Heart left ventricle (tissue), 16 donors: ENCODE measurements at places on chromosomes 11 and 22. TPM values are rescaled to one million over a fixed set of nuclear protein-coding genes. Genes with fewer than 3 reads are reported as not detected.

DNA sequence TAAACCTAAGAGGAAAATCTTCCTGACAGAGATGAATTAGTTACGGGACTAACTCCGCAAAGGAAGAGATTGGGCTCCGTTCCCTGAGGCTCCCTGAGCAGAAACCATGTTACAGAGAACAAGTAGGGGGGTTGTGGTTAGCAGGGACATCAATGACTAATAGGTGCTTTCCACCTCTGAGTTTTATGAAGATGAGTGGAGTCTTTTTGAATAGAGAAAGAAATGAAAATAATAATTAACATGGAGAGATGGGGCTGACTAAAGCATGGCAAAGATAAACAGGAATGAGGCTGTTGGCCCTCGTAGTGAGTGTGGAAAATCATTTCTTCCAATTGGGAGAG, 47.5 kb upstream of the PICALM start:
- no peak for DNase-seq
- H3K27me3 ChIP-seq, result no peaks in the 10 kb centered on the region
- H3K27ac ChIP-seq, result no peak overlapping the region

- H3K27me3 ChIP-seq, result no peaks in the 10 kb centered on the region
- H3K4me3 ChIP-seq, result no peak overlapping the region
- H3K27ac ChIP-seq, result no peak overlapping the region
Measured at GRCh38 chr11:117185736-117186430, 7.3 kb downstream of the SIDT2 start.

DNA sequence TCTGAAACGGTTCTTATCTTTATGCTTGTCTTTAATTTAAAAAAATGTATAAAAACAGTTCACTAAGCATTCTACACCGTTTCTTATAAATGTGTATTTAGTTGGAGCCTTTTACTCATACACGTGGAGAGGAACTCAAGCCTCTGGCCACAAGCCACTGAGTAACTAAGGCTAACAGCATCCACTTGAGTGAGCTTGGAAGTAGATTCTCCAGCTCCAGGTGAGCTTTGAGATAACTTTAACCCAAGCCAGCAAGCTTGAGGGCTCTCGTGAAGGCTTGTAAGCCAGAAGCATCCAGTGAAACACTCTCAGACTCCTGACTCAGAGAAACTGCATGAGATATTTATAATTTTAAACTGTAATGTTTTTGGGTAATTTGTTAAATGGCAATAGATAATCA, 82.6 kb downstream of the ARHGAP20 start:
- H3K4me3 ChIP-seq, result no peak overlapping the region
- H3K27ac ChIP-seq, result no peak overlapping the region
- H3K4me1 ChIP-seq, result no peaks in the 10 kb centered on the region
- DNase-seq, result no peak

DNA sequence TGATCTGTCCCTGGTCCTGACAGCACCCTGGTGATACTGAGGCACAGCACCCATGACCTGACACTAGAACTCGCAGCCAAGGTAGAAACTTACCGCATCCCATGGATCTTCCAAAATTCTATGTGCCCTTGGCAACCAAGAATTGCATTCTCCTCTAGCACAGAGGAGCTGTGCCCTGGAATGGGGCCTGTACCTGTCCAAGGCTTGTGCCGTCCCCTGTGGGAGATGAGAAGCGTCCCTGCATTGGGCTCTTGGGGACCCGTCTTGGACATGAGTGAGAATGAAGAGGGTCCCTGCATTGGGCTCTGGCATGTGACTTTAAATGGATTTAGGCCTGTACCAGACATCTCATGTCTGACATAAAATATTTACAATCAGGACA, 67.1 kb downstream of the GGTLC2 start:
- H3K27me3 ChIP-seq, result peaks cover 15% of the 10 kb centered on the region
- H3K27ac ChIP-seq, result no peak overlapping the region
- H3K4me1 ChIP-seq, result no peaks in the 10 kb centered on the region
- H3K4me3 ChIP-seq, result no peak overlapping the region

- H3K27ac ChIP-seq, result no peak overlapping the region
- H3K4me3 ChIP-seq, result no peak overlapping the region
- H3K27me3 ChIP-seq, result no peaks in the 10 kb centered on the region
- H3K4me1 ChIP-seq, result no peaks in the 10 kb centered on the region
- no peak for DNase-seq
Measured at GRCh38 chr11:38282718-38283117, 1684.7 kb upstream of the RAG2 start.

DNA sequence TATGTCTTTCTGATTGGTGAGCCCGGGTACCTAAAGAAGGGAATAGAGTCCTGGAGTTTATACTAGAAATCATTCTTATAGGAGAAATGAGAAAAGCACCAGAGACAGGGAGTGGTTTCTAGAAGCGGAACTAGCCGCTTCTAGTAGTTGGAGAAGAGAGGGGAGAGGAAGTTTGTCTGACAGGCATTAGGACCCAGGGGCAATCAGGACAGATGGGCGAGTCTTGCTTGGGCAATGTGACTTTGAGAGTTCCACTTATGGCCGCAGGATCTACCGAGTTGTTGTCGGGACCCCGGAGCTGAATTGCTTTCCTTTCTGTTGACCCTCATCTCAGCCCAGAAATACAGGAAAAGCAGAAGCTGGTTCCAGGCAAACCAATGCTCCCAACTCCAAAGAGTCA, 596.8 kb upstream of the CNTN5 start:
- DNase-seq, result no peak
- H3K4me1 ChIP-seq, result no peaks in the 10 kb centered on the region
- no peak overlapping the region for H3K4me3 ChIP-seq
- no peak overlapping the region for H3K27ac ChIP-seq

DNA sequence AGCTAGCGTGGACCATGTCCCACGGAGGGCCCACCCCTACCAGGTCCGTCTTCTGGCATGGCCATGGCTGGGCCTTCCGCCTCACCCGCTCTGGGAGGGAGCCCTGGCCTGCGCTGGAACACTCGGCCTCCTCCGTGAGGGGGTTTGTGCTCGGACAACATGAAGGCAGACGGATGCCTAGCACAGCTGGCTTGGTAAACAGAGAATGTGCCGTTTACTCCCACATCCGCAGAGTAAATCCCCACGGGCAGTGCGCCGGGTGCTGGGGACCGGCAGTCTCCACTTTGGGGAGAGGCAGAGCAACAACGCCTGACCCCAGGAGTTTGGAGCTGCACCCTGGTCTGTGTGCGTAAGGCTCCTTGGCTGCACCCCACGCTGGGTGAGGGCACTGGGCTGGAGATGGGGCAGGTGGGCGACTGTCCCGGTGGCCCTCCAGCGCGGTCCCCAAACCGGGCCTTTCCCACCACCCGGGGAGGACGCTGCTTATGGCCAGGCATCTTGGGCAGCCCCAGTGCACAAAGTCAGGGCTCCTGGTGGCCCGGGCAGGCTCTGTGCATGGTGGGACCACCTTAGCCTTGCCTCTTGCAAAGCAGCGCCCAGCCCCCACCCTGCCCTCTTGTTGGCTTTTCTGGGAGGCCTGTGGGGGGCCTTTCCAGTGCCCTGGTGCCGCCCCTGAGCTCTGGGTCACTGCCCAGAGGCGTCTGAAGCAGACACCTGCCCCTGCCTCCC, 30.7 kb upstream of the MUC5AC start:
- H3K36me3 ChIP-seq, result no peaks in the 10 kb centered on the region
- H3K27me3 ChIP-seq, result no peaks in the 10 kb centered on the region
- no peak for DNase-seq
- no peaks in the 10 kb centered on the region for H3K4me1 ChIP-seq
- no peak overlapping the region for H3K27ac ChIP-seq

DNA sequence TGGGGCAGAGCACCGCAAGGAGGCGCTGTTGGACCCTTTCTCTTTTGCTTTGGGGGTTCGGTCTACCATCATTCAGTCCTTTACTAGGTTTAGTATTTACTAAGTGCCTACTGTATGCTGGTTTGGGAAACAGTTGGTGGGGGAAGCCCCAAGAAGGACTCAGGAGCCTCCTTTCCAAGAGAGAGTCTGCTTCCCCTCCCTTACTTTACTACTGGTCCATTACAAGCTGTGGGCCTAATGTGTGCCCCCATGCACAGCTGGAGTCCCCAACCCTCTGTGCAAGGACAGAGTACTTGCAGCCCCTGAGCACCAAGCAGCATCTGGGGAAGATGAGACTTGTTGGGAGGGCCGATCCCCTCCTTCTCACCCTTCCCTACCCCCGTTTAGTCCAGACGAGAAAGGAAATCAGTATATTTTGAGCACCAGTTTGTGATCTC, 876 bp upstream of the UBE2L6 start:
- peaks cover 59% of the 10 kb centered on the region for H3K4me1 ChIP-seq
- DNase-seq, result no peak
- H3K27me3 ChIP-seq, result no peaks in the 10 kb centered on the region
- H3K36me3 ChIP-seq, result peaks cover 10% of the 10 kb centered on the region

- no peak for DNase-seq
- no peaks in the 10 kb centered on the region for H3K27me3 ChIP-seq
- no peak overlapping the region for H3K4me3 ChIP-seq
- no peak overlapping the region for H3K27ac ChIP-seq
- peaks cover 39% of the 10 kb centered on the region for H3K4me1 ChIP-seq
Measured at GRCh38 chr22:45783021-45783420, 111.4 kb downstream of the ATXN10 start.

DNA sequence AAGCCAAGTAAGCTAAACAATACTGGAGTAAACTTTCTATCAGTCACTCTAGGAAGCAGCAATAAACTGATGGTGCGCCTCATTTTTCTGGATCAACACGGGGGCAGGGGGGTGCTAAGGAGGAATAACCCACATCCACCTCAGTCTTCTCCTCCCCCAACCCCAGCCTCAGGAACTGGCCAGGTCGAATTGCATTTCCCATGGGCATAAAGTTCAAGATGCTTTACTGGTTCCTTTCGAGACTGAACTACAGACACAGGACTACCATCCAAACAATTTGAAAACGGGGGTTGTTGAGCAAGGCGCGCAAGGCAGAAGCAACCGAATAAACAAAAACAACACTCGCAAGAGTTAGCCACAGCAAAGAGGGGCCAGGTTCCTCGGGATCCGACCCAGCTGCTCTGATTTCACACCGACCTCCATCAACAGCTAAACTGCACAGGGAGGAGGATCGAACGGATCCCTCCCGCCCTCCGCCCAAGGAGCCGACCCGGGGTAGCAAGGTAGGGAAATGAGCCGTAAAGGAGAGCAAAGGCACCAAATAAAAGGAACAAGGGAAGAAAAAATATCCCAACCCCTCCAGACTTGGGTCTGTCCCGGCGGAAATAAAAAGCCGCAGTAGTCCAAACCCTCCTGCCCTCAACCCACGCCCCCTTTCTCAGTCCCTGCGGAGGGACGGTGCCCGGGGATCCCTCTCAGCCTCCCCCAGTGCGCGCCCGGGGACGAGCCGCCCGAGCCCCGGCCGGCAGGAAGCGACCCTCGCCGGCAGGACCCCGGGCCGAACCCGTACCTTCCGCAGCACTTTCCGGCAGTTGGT, 801 bp downstream of the SESN3 start:
- peaks cover 22% of the 10 kb centered on the region for H3K4me1 ChIP-seq
- H3K27me3 ChIP-seq, result no peaks in the 10 kb centered on the region
- H3K36me3 ChIP-seq, result no peaks in the 10 kb centered on the region
- peak overlapping the region; percentile 94 for H3K4me3 ChIP-seq
- peak; percentile 27 for DNase-seq

GRCh38 chr11:91136631-91137030, 913.8 kb upstream of the CHORDC1 start:
- H3K4me3 ChIP-seq, result no peak overlapping the region
- DNase-seq, result no peak
- H3K4me1 ChIP-seq, result no peaks in the 10 kb centered on the region

DNA sequence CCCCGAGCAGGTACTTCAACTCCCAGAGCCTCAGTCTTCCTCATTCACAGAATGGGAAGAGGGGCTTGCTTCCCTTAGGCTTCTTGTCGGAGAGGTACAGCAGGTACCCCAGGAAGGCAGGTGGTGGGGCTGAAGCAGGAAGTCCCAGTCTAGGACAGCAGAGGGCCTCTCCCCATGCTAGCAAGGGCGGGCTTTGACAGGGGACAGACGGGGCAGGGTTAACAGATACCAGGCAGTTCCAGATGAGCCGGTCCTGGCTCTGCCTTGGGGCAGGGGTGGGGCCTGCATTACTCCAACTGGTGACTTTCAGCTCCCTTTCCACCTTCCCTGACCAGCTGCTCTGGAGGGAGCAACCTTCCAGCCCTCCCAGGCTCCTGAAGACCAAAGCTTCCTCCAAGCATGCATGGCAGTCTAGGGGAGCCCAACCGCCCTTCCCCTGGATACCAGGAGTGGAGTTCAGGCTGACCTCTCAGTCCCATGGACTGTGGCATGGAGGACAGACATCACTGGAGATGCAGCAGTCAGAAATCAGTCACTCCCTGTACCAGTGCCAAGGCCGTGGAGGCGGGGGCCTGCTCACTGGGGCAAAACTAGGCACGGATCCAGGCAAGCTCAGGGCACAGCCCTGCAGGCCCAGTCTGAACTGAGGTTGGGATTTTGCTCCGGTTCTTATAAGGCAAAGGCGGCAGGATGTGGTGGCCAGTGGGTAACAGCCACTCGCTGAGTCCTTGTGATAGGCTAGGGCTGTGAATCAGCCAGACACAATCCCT, 60.5 kb downstream of the NAT10 start:
- no peak overlapping the region for H3K4me3 ChIP-seq
- H3K27ac ChIP-seq, result no peak overlapping the region
- H3K36me3 ChIP-seq, result peaks cover 31% of the 10 kb centered on the region
- H3K27me3 ChIP-seq, result no peaks in the 10 kb centered on the region

GRCh38 chr11:69744435-69744834, 30.7 kb downstream of the FGF4 start:
- no peak for DNase-seq
- H3K4me3 ChIP-seq, result no peak overlapping the region
- peaks cover 10% of the 10 kb centered on the region for H3K27me3 ChIP-seq
- no peaks in the 10 kb centered on the region for H3K4me1 ChIP-seq

- H3K4me1 ChIP-seq, result no peaks in the 10 kb centered on the region
- no peaks in the 10 kb centered on the region for H3K27me3 ChIP-seq
- no peak for DNase-seq
- no peak overlapping the region for H3K27ac ChIP-seq
Measured at GRCh38 chr11:107792049-107792443, 66.5 kb downstream of the SLC35F2 start.

- no peak overlapping the region for H3K4me3 ChIP-seq
- H3K36me3 ChIP-seq, result no peaks in the 10 kb centered on the region
- no peaks in the 10 kb centered on the region for H3K4me1 ChIP-seq
- peaks cover 8% of the 10 kb centered on the region for H3K27me3 ChIP-seq
- no peak for DNase-seq
- no peak overlapping the region for H3K27ac ChIP-seq
Measured at GRCh38 chr11:120523196-120523595, 11.6 kb downstream of the GRIK4 start.

The NFAM1 gene
- total RNA-seq, result 1.2 TPM

The ADORA2A gene
- 4.7 TPM for total RNA-seq

The TMEM45B gene
- not detected for total RNA-seq

The NUCB2 gene
- 130 TPM for total RNA-seq

The BLID gene
- total RNA-seq, result not detected

The ARHGEF17 gene
- total RNA-seq, result 49.9 TPM

The ISX gene
- not detected for total RNA-seq

The ACR gene
- 1.1 TPM for total RNA-seq

The FGF4 gene
- total RNA-seq, result not detected

The MMP13 gene
- total RNA-seq, result not detected

The MFRP gene
- not detected for total RNA-seq

The MS4A7 gene
- 5.4 TPM for total RNA-seq

The DRD2 gene
- total RNA-seq, result not detected

The WBP2NL gene
- total RNA-seq, result 0.37 TPM

The BTG4 gene
- not detected for total RNA-seq
